ENCODE measurements at places on chromosomes 12 and 14.
A peak's percentile ranks its signal among the peaks of the same experiment; 100 is the strongest.

GRCh38 chr12:14999021-14999694 is 26.3 kb downstream of the PDE6H start:
- DNase-seq, result no peak

GRCh38 chr12:46499901-46500300 is 127.3 kb upstream of the SLC38A2 start:
- DNase-seq, result no peak

- DNase-seq, result no peak
Observed at GRCh38 chr12:24143928-24144327, 194.5 kb upstream of the SOX5 start.

- no peak for DNase-seq
Observed at GRCh38 chr12:62717643-62718042, 217.3 kb downstream of the PPM1H start.

GRCh38 chr12:27645671-27646070 is 50.6 kb upstream of the REP15 start:
- no peak for DNase-seq

DNA sequence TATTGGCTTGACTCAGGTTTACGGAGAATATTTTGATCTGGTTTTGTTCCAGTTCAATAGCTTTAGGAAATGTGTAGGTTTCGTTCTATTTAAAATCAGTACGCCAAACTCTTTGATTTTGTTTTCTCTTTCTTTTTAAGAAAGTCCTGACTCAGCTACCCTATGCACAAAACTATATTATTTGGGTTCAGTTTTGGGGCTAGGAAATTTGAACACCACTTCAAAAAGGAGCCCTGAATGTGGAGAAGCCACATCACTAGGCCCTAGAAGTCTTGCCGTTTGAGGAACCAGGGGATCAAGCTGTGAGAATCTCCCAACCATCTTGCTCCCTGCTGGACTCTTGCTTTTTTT is 168.2 kb upstream of the BCL2L14 start:
- DNase-seq, result no peak

GRCh38 chr12:123032736-123033391 is 52.4 kb downstream of the ARL6IP4 start:
- no peak for DNase-seq

GRCh38 chr14:54048736-54049135 is 92.1 kb upstream of the BMP4 start:
- no peak for DNase-seq

- no peak for DNase-seq
Observed at GRCh38 chr14:54653712-54654469, 87.0 kb downstream of the SAMD4A start.

- no peak for DNase-seq
Observed at GRCh38 chr12:99131751-99132199, 486.7 kb downstream of the APAF1 start.

GRCh38 chr14:87579036-87579435 is 413.9 kb downstream of the GALC start:
- DNase-seq, result no peak

- DNase-seq, result no peak
Observed at GRCh38 chr14:31886156-31886835, 190.8 kb upstream of the ARHGAP5 start.

DNA sequence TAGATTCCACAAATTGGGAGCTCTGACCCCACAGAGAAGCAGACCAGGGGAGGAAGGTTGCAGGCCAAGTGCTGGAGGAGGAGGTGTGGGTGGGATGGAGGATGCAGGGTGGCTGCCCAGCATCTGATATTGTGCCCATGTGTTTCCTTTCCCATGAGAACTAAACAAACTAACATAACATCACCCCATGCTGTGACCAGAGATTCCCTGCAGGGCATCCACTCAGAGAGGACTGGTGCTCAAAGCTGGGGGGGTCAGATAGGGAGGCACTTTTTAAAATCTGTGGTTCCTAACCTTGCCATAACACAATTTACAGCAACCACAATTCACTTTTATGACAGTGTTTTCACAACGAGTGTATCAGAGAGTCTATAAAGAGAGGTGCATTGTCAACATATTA is 1277.6 kb downstream of the AACS start:
- no peak for DNase-seq

DNA sequence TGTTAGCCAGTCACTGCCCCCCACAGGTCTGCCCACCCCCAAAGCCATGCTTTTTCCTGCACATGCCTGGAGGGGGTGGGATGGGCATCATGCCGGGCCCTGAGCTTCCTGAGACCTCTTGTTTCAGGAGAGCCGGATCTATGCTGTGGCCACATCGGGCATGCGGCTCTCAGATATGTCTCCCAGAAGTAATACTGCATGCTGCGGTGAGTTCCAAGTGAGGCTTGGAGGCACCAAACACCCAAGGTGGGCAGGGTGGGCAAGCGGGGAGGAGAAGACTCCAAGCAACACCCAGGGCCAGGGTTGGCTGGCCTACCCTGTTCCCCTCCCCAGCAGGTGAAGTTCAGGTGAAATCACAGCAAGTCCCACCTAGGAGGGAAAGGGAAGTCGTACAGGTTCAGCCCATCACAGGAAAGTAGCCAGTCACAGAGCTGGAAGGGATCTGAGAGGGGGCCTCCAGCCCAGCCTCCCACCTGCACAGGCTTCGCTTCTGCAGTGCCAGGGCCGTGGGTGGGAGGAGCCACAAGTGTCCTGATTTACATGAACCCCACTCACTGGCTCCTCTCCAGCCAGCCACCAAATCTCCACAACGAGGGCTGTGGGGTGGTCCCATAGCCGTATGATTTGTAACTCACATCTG is 30.9 kb downstream of the PIGH start:
- no peak for DNase-seq

- no peak for DNase-seq
Observed at GRCh38 chr12:108709697-108710096, 21.6 kb downstream of the CORO1C start.

DNA sequence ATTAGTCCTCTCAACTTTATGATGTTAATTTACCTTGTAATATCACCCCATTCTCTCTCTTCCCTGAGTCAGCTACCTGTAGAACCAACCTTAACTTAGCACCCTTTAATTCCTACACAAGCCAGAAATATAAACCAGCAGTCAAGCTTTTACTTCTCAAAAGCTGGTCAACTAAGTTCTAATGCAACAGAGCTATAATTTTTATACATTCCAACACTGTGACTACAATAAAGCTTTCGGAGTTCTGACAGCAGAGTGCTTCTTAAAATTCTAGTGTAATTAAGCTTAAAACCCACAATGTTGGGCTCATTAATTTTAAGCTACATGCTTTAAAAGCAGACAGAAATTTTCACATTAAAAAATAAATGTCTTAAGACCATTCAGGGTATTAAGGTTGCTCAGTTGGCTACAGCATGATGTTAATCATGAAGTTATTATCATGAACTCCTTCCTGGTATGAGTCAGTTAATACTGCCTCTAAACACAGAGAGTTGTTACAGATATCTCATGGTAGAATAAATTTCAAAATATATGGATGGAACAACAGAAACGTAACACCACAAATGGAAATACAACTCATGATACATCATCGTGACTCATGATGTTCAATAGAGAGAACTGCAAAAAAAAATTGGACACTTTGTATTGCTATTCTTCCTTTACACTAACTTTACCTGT is 126.7 kb downstream of the EPS8 start:
- no peak for DNase-seq

DNA sequence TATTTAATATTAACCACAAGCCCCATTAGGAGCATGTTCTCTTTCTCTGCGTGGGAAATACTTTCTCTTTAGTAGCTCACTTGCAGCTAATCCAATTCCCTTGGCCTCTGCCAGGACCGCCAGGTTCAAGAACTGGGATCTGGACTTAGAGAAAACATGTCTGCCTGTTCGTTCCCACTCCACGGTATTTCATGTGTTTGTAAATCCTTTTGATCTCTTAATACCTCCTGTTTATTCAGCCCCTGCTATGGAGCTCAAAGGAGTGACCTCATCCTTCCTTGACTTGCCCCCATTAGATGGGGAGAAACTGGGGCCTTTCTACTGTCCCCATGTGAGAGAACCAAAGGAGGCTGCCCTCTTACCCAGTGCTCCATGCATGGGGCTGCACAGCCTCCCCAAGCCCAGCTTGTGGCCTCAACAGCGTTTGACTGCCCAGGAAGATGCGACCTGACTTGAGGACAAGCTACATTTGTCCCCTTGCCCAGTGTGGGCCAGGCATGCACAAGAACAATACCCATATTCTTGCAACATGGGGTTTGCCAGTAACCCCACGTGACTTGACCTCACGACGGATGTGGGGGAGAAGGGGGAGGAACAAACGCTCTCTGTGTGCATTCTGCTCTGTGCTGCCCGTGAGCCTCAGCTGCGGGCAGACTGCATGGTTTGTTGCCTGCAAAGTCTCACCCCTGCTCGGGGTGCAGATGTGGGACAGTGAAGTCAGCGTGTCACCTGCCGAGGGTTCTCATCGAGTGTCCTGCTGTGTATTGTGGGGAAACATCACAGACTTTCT is 30.3 kb downstream of the CD9 start:
- peak; percentile 85 for DNase-seq

GRCh38 chr12:9786726-9787717 is 26.3 kb upstream of the CD69 start:
- DNase-seq, result no peak

DNA sequence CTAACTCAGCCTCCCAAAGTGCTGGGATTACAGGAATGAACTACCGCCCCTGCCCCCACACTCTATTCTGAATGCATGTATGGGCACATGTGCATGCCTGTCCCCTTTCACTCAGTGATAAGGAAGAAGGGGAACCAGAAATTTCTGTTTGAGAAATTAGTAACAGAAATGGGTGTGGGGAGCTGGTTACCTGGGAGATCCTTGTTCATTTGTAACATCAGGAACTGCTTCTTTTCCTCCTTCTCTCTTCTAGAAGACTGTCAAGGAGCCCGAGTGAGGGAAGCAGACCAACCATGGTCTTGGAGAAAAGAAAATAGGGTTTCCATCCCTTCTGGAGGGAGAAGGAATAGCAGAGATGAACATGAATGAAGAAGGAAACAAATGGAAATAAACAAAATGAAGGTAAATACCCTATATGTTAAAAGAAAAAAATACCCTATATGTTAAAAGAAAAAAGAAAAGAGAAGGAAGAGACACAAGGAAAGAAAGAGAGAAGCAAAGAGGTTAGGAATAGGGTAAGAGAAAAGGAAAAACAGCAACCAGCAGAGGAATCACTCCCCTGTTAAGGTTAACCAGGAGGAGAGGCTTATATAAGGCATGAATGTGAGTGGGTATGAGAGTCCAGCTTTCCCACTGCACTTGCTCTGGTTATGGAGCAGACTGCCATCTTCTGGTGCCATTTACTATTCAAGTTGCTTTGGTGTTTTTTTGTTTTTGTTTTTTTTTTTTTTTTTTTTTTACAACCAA is 3.3 kb downstream of the PPP1R3E start:
- no peak for DNase-seq

DNA sequence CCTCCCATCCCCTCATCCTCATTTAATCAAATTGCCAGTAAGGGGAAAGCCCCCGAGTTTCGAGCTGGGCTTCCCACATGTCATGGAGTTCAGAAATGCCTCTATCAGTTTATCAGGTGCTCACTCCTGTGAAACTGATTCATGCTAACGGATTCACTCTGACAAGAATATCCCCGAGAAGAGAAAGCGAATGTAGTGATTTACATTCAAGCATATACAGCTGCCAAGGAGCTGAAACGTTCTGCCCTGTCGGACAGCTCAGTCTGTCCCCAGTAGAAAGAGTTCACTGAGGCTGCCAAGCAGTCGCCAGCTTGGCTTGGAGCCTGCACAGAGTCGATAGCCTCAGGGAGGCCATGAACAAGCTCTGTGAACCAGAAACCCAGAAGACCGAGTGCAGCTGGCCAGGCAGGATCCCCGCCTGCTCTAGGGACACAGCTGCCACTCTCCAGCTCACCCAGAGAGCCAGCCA is 88.4 kb downstream of the TMCC3 start:
- DNase-seq, result no peak

DNA sequence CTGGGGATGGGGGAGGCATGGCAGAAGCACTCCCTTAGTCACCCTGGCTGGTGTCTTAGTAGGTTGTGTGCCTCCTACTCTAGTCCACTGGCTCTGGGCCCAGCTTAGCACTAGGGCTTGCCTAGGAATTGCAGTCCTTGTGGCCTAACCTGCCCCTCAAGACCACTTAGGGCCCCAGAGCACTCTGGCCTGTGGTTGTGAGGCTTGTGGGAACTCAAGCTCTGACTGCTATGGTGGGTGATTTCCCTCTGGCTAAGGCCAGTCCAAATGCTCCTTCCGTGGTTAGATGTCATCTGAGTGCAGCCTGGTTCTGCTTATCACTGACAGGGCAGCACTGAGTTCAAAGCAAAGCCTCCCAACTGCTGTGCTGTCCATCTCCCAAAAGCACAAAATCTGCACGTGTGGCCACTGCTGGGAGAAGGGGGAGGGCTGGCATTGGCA is 20.2 kb downstream of the FGD4 start:
- DNase-seq, result no peak

DNA sequence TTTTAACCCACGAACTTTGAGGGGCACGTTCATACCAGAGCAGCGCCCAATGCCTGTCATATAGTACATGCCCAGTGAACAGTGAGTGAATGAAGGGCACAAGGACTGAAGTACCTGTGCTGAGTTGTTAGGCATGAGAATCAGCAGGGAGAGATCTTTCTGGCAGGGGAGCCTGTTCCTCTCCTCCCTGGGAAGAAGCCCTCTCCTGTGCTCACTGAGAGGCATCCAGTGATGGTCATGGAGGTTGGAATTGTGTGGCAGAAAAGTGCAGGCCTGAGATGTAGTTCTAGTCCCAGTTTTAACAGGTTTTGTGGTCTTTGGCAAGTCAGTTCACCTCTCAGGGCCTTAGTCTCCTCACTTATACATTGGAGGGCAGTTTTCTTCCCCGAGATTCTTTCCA is 20.6 kb downstream of the TEAD4 start:
- no peak for DNase-seq

GRCh38 chr14:103695296-103696069 is 19.8 kb downstream of the XRCC3 start:
- no peak for DNase-seq

GRCh38 chr12:5184186-5184585 is 140.5 kb downstream of the KCNA5 start:
- DNase-seq, result no peak

DNA sequence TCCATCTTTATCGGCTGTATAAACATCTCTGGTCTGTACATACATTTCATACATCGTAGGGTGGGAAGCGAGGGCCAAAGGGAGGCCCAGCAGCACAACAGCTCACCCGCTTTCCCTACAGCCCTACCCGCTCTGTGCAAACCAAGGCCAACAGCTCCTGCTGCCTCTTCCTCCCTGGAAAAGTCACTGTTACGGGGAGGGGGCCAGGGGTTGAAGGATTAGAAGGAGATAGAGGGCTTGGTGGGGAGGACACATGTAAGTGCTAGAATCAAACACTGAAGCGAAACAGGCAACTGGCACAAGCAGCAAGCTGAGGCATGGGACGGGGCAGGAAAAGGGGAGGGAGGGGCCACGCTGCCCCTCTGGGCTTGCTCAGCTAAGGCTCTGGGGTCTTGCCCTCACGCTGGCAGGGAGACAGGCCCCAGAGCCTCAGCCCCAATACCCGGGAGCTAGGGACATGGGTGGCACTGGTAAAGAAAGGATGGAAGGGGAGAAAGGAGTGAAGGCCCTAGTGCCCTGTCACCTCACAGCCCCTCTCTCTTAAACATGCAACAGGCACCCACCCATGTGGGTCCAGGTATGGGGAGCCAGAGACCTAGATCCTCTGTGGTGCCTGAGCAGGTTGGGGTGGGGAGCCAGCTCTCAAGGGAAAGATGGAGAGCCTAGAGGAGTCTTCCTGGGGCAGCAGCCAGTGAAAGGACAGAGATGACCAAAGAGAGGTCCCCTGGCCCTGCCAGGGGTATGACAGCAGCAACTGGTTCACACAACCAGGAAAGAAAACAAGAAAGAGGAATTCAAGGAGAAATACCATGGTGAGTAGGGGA is 14.4 kb downstream of the SPRYD3 start:
- DNase-seq, result peak; percentile 11

- DNase-seq, result no peak
Observed at GRCh38 chr14:35525695-35526094, 8.3 kb upstream of the INSM2 start.

Data from CD4-positive, alpha-beta T cell (primary cell).